Activated naive CD4-positive, alpha-beta T cell (primary cell): ENCODE measurements at places on chromosomes 11 and 22.

GRCh38 chr11:123425367-123425766, 4.7 kb upstream of the GRAMD1B start:
- DNase-seq: no peak

DNA sequence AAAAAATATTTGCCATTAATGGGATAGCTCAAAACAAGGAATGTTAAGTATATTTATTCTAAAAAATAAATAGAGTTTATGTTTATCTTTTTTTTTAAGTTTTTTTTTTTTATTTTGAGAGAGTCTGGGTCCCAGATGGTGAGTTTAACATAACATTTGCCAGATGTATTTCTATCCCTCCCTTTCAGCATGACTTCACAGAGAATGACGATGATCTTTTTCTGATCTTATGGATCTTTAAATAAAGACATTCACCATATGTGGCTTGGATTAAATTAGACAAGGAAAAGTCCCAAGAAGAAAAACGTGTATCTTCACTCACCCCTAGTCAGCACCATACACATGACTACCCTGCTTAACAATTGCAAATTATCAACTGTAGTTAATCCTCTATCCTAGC, 839.8 kb upstream of the CNTN5 start:
- no peak for DNase-seq

DNA sequence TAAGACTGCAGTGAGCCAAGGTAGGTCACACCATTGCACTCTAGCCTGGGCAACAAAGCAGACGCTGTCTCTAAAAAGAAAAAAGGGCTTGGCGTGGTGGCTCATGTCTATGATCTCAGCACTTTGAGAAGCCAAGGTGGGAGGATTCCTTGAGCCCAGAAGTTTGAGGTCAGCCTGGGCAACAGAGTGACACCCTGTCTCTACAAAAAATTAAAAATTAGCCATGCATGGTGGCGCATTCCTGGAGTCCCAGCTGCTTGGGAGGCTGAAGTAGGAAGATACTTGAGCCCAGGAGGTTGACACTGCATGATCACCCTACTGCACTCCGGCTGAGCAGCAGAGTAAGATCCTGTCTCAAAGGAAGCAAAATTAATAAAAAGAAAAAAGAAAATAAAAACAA, 38.9 kb upstream of the RDX start:
- no peak for DNase-seq

- no peak for DNase-seq
These were observed 126.3 kb downstream of the RRAS2 start for GRCh38 chr11:14232652-14233051.

DNA sequence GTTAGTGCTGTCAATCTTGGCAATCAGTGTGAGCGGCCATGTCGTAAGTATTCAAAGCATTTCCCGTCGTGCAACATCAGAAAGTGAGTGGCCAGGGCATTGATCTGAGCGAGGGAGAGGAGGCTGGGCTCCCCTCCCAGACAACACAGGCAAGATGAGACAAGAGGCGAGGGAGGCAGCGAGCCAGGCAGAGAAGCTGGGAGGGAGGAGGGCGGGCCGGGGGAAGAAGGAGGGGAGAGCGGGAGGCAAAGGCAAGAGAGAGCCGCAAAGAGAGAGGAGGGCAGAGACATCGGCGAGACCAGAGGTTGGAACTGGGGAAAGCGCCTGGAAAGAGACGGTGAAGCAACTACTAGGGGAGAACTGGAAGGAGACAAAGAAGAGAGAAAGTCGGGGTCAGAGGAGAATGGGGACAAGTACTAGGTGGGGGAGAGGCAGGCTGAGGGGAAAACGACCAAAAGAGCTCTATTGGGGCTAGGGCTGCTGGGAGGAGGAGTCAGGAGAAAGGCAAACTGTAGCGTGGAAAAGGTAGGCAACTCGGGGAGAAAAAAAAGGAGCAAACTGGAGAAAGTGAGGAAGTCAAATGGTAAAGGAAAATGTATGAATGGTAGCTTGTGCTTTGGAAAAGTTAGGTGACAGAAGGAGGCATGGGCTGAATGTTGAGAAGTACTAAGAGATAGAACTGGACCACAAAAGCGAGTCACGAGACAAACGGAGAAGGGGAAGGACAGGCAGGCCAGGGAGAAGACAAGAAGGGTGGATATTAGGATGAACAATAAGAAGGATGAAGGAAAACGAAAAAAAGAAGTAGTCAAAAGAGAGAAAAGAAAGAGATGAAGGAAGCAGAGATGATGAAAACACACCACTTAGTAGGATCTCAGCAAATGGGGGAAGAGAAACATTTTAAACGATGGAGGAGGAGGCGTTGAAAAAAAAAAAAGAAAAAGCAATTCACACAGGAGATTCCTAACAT, 130.5 kb upstream of the C11orf58 start:
- no peak for DNase-seq

GRCh38 chr11:88631497-88631896, 294.0 kb upstream of the CTSC start:
- DNase-seq: no peak

GRCh38 chr11:70226967-70227366, 23.9 kb downstream of the FADD start:
- DNase-seq: no peak

DNA sequence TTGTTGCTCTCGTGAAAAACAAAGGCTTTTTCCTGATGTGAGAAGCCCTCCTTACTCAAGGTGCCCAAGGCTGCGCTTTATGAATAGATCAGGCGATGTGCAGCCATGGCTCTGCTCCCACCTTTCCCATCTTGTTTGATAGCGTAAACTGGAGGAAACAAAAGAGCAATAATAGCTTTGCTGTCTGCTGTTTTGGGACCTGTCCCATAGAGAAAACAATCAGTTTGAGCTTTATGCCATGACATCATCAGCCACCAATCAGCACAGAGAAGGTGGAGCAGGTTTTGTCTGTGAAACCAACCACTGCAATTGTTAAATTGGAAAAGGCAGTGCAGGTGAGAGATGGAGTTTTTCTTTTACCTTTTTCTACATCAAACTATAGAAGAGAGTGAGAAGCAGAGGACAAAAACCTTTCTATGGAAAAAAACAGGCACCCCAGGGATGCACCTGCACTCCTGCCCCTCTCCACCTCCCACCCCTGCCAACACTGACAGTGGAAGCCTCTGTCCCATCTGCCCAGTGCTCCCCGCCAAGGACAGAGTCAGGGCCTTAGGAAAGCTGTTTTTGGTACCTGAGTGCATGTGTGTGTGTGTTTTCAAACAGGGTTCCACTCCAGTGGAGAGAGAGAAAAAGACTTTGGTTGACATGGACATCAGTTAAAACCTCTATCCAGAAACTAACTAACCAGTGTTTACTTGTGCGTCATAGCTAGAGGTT, 80.7 kb downstream of the MICAL3 start:
- no peak for DNase-seq

DNA sequence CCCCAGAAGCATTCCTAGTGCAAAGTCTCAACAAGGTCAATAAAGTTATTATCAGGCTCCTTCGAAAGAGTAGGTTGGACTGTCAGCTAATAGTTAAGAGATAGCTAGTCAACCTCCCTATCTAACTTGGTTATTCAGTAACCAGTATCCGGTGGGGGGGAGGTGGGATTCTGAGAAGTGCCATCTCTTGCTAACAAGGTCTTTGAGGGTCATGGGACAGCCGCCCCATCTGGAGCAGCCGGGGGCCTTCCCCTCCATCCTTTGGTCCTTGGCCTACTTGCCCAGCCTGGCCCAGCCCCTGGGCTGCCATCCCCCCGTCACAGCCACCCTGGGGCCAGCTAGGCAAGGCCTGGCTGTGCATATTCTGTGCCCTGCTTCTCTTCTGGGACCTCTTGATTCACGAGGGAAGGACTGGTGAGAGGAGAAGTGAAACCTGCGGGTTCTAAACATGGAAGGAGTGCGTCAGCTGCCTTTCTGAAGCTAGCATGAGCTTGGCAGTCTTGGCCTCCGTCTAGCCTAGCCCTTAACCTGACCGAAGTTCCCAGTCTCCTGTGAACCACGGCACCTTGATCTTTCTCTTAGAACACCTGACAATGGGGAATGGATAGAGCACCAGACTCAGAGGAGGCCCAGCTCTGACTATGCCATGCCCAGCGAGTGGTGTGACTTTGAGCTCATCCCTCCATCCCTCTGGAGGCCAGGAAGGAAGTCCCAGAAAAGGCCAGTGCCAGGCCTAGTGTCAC, 9.3 kb downstream of the SLC37A2 start:
- DNase-seq: no peak

DNA sequence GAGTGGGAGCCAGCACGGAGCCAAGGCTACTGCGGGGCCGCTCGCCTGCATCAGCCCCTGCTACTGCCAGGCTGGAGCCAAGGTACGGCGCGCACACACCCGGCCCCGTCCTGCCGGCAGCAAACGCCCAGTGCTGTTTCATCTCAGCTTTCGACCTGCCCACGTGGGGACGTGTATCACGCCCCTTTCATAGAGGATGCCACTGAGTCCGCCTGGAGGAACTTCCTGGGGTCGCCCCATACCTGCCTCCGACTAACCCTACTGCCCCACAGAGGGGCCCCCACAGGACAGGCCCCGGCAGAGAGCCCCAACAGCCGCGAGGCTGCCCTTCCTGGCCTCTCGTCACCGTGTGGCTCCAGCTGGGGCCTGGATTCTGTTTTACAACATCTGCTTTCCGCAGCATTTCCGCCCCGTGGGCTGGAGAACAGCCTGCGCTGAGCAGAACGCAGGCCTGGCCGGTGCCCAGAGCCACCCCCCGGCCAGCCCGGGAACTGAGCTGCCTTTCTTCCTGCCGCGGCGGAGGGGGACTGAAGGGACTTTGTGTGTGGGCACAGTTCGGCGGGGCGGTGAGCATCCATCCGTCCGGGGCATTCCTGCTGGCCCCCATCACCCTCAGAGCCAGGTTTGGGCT, 22.9 kb upstream of the ARHGAP8 start:
- DNase-seq: no peak

DNA sequence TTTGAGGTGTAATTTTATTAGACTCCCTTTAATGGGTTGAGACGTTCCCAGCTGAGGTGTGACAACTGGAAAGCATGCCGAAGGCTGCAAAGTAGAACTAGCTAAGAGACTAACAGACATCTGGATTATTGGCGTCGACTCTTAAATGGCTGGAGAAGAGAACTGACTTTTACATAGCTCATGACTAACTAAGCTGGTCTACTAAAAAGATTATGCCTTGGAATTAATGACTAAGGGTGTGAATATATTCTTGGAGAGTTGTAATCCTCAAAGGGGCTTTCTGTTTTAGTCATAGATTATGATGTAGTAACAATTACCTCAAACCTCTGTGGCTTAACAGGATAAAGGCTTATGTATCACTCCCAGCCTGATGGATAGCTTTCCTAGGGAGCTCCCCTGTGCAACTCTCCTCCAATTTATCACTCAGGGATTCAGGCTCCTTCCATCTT, 39.5 kb upstream of the SLC5A12 start:
- DNase-seq: no peak

GRCh38 chr22:35313311-35314121, 13.8 kb downstream of the TOM1 start:
- DNase-seq: no peak

DNA sequence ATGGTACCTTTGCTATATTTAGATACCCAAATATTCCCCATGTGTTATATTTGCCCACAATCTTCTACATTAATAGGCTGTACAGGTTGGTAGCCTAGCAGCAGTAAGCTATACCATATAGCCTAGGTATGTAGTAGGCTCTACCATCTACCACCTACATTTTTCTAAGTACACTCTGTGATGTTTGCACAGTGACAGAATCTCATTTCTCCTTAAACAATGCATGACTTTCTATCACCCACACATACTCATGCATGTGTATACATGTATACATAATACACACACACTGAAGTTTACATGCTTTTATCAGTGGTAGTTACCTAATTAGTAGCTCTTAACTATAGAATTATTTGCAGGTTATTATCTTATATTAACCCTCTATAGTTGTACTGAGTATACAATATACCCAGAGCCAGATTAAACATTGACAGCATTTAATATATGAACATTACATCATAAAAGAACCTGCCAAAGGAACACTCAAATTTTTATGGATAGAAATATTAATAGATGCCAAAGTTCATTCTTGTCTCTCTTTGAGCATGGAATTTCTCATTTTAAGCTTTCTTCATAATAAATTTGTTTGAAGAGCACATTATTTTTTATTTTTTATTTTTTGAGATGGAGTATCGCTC, 51.4 kb downstream of the ELP4 start:
- no peak for DNase-seq

GRCh38 chr11:65473278-65473860, 25.5 kb upstream of the MALAT1 start:
- no peak for DNase-seq

- no peak for DNase-seq
These were observed 15.6 kb upstream of the CHRNA10 start for GRCh38 chr11:3686751-3687150.

DNA sequence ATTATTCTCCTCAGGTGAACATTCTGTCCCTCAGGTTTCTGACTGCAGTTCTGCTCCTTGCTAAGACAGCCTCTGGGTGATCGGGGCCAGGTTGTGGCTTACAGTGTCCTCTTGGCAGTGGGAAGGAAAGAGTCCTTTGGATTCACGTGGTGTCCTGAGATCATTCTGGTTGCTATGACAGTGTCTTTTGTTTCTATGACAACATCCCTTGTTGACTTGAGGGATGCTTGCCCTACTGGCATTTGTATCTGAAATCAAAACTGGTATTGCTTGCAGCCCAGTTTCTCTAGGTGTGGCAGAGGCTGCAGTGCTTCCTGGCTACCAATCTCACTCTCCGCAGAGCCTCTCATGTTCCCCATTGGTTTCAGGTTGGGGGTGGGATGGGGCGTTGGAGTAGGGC, 151.8 kb upstream of the CCDC90B start:
- no peak for DNase-seq

DNA sequence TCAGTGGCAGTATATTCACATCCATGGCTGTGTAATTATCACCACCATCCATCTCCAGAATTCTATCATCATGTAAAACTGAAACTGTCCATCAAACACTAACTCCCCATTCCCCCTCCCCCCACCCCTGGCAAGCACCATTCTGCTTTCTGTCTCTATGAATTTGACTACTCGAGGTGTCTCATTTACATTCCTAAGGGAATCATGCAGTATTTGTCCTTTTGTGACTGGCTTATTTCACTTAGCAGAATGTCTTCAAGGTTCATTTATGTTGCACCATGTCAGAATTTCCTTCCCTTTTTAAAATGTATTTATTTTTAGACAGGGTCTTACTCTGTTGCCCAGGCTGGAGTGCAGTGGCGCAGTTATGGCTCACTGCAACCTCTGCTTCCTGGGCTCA, 20.3 kb downstream of the DERL3 start:
- no peak for DNase-seq

- DNase-seq: no peak
These were observed 56.9 kb upstream of the PRSS23 start for GRCh38 chr11:86743223-86744118.

DNA sequence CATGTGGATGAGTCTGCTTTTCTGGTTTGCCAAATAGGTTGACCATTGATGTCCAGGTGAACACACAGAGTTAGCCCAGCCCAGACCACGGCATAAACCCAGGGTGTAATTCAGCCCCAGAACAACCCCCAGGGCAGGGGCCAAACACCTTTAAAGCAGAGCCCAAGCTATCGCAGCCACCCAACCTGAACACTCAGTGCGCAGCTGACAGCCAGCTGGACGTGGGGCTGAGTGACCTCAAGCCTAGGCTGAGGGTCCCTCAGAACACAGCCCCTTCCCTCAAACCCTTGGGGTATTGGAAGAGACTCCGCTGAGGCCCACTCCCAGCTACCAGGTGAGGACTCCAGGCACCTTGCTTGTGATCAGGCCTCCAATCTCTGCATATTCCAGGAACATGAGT, 161.5 kb upstream of the NECTIN1 start:
- DNase-seq: no peak

- no peak for DNase-seq
These were observed 66.7 kb upstream of the CLTCL1 start for GRCh38 chr22:19358195-19358594.

- no peak for DNase-seq
These were observed 10.6 kb downstream of the SNX32 start for GRCh38 chr11:65844231-65844872.

- DNase-seq: no peak
These were observed 303.4 kb downstream of the SHANK2 start for GRCh38 chr11:70948855-70949531.
